ENCODE measurements at places on chromosomes 11 and 22. TPM values are rescaled to one million over a fixed set of nuclear protein-coding genes. Genes with fewer than 3 reads are reported as not detected.

The HBB gene
- 1,146 TPM for total RNA-seq

The SMC1B gene
- not detected for total RNA-seq

The TMEM151A gene
- total RNA-seq = 3.6 TPM

The CHRNA10 gene
- not detected for total RNA-seq

The SC5D gene
- total RNA-seq = 18.8 TPM

The CNIH2 gene
- total RNA-seq = not detected

- no peaks in the 10 kb centered on the region for H3K36me3 ChIP-seq
- no peaks in the 10 kb centered on the region for H3K4me1 ChIP-seq
- H3K4me3 ChIP-seq = no peak overlapping the region
- no peak for DNase-seq
- H3K27me3 ChIP-seq = no peaks in the 10 kb centered on the region
- no peak overlapping the region for H3K27ac ChIP-seq
Measured at GRCh38 chr11:70951139-70951804, 301.1 kb downstream of the SHANK2 start.

- no peak for DNase-seq
- H3K36me3 ChIP-seq = no peaks in the 10 kb centered on the region
- no peak overlapping the region for H3K27ac ChIP-seq
- no peaks in the 10 kb centered on the region for H3K4me1 ChIP-seq
Measured at GRCh38 chr22:50141891-50142363, 28.6 kb upstream of the PANX2 start.

DNA sequence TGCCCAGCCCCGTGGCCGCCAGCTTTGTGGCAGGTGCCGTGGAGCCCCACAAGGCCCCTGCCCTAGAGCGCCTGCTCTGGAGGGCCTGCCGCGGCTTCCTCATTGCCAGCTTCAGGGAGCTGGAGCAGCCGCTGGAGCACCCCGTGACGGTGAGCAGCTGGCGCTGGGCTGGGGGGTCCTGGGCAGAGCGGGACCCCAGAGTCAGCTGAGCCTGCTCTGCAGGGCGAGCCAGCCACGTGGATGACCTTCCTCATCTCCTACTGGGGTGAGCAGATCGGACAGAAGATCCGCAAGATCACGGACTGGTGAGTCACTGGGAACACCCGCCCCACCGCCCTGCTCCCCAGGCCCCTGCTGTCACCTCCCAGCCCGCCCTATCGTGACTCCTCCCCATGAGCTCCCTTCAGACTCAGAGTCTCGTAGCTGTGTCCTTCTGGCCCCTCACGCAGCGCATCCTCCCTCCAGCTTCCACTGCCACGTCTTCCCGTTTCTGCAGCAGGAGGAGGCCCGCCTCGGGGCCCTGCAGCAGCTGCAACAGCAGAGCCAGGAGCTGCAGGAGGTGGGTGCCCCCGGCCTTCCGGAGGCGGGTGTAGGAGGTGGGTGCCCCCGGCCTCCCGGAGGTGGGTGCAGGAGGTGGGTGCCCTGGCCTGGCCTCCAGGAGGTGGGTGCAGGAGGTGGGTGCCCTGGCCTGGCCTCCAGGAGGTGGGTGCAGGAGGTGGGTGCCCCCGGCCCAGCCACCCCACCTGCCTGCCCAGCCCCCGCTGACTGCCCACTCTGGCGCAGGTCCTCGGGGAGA lies 4.7 kb downstream of the TCIRG1 start:
- H3K4me3 ChIP-seq = no peak overlapping the region
- H3K36me3 ChIP-seq = peaks cover 53% of the 10 kb centered on the region
- no peak overlapping the region for H3K27ac ChIP-seq
- no peaks in the 10 kb centered on the region for H3K27me3 ChIP-seq

GRCh38 chr11:8207080-8208000 lies 38.5 kb upstream of the RIC3 start:
- no peaks in the 10 kb centered on the region for H3K27me3 ChIP-seq
- no peak for DNase-seq
- no peaks in the 10 kb centered on the region for H3K36me3 ChIP-seq
- H3K27ac ChIP-seq = no peak overlapping the region

GRCh38 chr11:44528103-44528502 lies 37.4 kb upstream of the CD82 start:
- no peak overlapping the region for H3K27ac ChIP-seq
- no peaks in the 10 kb centered on the region for H3K27me3 ChIP-seq
- DNase-seq = no peak
- H3K36me3 ChIP-seq = no peaks in the 10 kb centered on the region

- H3K27ac ChIP-seq = no peak overlapping the region
- DNase-seq = no peak
- H3K27me3 ChIP-seq = no peaks in the 10 kb centered on the region
- no peaks in the 10 kb centered on the region for H3K4me1 ChIP-seq
Measured at GRCh38 chr22:31960767-31961166, 16.4 kb downstream of the YWHAH start.

DNA sequence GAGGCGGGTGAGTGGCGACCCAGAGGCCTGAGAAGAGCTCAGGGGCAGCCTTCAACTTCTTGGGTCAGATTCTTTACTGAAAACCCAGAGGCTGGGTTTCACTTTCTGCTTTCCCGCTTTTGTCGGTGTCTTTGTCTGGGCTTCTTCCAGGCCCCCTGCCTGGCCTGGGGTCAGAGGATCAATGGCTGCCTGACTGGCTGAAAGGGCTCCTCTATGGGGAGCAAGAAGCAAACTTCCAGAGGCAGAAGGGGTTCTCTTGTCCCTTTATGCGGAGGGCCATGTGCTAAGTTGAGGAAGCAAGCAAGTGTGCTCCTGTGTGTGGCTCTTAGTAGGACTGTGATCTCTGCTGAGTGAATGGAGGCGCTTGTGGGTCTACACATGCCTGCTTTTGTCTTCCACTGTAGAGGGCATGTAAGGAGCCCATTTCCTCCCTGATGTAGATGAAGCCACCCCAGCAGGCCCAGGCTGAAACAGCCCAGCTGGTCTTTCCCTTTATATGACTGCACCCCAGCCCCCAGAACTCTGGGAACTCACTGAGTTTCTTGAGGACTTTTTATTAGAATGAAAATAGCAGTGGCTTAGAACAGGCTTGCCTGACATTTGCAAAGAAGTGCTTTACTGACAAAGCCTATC lies 1.0 kb upstream of the PKNOX2 start:
- peak overlapping the region; percentile 65 for H3K27ac ChIP-seq
- no peaks in the 10 kb centered on the region for H3K27me3 ChIP-seq
- H3K4me3 ChIP-seq = no peak overlapping the region
- no peak for DNase-seq

DNA sequence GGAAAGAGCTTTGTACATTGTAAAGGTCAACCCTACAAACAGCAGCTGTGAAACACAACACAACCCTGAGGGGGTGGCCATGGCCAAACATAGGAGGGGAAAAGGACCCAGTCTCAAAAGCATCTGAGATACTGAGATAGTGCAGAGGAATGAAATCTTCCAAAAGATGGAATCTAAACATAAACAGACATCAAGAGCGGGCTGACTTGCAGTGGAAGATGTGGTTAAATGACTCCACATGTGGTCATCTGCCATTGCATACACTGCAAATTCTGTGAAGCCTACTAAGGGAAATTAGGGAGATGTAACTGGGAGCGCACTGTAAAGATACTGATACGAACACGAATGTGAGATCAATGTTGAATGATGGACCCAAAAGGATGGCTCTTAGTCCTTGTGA lies 22.0 kb downstream of the BDNF start:
- no peak for DNase-seq
- no peak overlapping the region for H3K27ac ChIP-seq
- H3K4me1 ChIP-seq = no peaks in the 10 kb centered on the region
- no peak overlapping the region for H3K4me3 ChIP-seq

DNA sequence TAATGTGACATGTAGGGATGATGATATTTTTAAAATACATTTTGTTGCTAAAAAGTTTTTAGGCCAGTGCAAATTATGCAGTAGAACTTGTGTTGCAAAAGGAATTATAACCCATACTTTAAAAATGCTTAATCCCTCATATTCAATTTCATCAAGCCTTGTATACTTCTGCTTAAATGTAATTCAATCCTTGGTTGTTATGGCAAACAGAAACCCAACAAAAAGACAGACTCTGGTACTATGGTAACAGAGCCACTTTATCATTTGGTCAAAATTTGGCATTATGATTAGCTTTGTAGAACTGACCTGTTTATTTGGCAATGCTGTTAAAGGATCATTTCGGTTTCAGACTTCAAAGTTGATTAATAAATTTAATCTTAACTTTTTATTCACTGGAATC lies 284.8 kb downstream of the TMEM135 start:
- no peaks in the 10 kb centered on the region for H3K36me3 ChIP-seq
- no peak overlapping the region for H3K4me3 ChIP-seq
- no peak overlapping the region for H3K27ac ChIP-seq

DNA sequence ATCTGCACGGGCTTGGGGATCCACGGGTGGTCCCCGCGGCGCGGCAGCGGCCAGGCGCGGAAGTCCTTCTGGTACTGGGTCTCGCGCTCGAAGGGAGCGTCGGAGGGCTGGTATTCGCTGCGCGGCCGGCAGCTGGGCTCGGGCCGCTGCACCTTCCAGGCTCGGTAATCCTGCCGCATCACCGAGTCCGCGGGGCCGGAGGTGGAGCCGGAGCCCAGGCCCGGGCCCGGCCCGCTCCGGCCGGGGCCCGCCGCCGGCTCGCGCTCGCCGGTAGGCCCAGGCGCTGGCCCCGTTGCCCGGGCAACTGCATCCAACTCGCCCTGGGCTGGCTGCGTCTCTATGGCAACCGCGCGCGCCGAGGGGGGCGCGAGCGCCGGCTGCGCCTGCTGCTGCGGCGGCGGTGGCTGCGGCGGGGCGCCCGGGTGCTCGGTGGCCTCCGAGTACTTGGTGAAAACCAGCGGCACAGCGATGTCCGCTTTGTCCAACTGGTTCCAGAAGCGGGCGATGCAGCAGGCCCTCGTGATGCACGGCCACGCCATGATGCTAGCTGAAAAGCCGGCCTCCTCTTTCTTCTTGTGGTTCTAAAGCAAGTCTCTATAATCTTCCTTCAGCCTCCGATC lies 897 bp downstream of the MAP6 start:
- peak overlapping the region; percentile 66 for H3K4me3 ChIP-seq
- DNase-seq = no peak
- peak overlapping the region; percentile 48 for H3K27ac ChIP-seq
- H3K36me3 ChIP-seq = no peaks in the 10 kb centered on the region
- H3K4me1 ChIP-seq = peaks cover 14% of the 10 kb centered on the region
- no peaks in the 10 kb centered on the region for H3K27me3 ChIP-seq

GRCh38 chr11:11211888-11212287 lies 141.2 kb downstream of the CSNK2A3 start:
- H3K4me3 ChIP-seq = no peak overlapping the region
- no peak for DNase-seq
- no peaks in the 10 kb centered on the region for H3K27me3 ChIP-seq
- H3K36me3 ChIP-seq = no peaks in the 10 kb centered on the region
- no peaks in the 10 kb centered on the region for H3K4me1 ChIP-seq
- H3K27ac ChIP-seq = no peak overlapping the region

DNA sequence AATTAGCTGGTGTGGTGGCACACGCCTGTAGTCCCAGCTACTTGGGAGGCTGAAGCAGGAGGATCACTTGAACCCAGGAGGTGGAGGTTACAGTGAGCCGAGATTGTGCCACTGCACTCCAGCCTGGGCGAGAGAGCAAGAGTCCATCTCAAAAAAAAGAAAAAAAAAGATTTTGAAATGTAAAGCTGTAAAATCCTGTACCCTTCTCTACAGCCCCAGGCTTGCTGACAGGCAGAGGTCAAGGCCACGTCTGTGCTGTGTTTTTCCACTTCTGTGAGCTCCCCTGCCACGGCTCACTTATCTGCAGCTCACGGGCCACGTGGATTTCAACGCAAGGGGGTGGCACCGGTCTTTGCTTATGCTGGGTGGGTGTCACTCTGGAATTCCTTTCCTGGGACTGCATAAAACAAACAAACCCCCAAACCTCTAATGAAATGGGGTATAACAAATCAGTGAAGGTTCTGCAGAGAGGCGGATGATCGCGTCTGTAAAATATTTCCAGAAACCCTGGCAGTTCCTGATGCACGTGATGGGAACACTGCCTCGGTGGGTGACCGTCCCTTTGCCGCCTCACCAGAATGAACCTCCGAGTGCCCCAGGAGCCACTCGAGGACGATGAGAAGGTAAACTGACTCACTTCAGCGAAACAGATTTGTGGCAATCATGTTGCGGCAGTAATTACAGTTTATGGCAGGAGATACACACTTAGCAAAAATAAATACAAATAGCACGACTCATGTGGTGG lies 44.0 kb upstream of the ATXN10 start:
- H3K4me3 ChIP-seq = no peak overlapping the region
- no peaks in the 10 kb centered on the region for H3K36me3 ChIP-seq

DNA sequence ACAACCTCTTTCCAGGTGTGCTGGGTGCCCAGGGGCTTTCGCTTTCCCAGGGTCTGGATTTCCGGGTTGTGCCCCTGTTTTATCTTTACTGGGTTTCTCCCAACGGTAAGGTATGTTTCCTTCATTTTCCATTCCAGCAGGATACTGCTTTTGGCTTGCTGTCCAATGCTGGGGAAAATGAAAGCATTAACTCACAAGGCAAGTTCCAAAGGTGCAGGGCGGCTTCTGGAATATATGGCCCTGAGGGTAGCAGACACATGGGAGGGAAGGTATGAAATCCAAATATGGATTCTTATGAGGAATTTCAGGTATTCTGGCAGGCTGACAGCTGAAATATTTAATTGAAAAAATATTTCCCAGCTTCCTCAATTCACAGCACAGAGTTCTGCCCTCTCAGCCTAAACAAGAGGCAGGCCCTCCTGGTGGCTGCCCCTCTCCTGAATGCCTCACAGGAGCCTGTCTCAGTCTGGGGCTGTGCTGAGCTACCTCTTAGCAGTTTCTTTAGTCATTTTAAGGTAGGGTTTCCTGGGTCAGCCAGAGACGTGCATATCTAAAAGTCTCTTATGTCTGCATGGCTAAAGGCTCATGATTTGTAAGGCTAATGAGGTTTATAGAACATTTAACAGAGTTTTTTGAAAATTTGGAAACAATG lies 318.6 kb upstream of the B3GAT1 start:
- no peaks in the 10 kb centered on the region for H3K36me3 ChIP-seq
- no peaks in the 10 kb centered on the region for H3K4me1 ChIP-seq
- H3K4me3 ChIP-seq = no peak overlapping the region
- H3K27ac ChIP-seq = no peak overlapping the region
- DNase-seq = peak; percentile 52

- H3K27me3 ChIP-seq = no peaks in the 10 kb centered on the region
- peaks cover 5% of the 10 kb centered on the region for H3K4me1 ChIP-seq
- peak overlapping the region; percentile 5 for H3K27ac ChIP-seq
- H3K36me3 ChIP-seq = no peaks in the 10 kb centered on the region
- DNase-seq = no peak
Measured at GRCh38 chr11:113602483-113602882, 103.6 kb downstream of the TMPRSS5 start.

- peaks cover 47% of the 10 kb centered on the region for H3K36me3 ChIP-seq
- peaks cover 48% of the 10 kb centered on the region for H3K4me1 ChIP-seq
- DNase-seq = peak; percentile 44
Measured at GRCh38 chr11:123061403-123062157, at the start of gene HSPA8. TSS of gene HSPA8 (minus strand) at chr11:123062136. CDS start at chr11:123061324, 812 bp downstream.
